ENCODE measurements at places on chromosomes 16 and 17.
A peak's percentile ranks its signal among the peaks of the same experiment; 100 is the strongest.

GRCh38 chr16:12094537-12095265 lies 118.2 kb downstream of the SNX29 start:
- no peak for DNase-seq

DNA sequence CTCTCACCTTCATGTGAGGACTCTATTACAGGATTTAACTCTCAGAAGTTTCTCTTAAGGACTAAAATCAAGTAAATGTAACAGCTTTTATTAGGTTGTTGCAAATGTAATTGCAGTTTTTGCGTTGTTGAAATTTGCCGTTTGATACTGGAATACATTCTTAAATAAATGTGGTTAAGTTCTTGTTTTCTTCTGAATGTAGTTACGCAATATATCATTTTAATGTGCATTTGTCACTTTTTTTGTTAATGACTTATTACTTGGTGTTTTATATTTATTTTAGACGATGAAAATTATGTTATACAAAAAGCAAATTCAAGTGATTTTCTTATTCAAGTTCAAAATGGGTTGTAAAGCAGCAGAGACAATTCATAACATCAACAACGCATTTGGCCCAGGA lies 76.3 kb downstream of the TTC19 start:
- DNase-seq = no peak

- no peak for DNase-seq
Observed at GRCh38 chr16:11329891-11330290, 15.4 kb upstream of the RMI2 start.

- DNase-seq = no peak
Observed at GRCh38 chr16:81480606-81481206, 36.1 kb downstream of the CMIP start.

DNA sequence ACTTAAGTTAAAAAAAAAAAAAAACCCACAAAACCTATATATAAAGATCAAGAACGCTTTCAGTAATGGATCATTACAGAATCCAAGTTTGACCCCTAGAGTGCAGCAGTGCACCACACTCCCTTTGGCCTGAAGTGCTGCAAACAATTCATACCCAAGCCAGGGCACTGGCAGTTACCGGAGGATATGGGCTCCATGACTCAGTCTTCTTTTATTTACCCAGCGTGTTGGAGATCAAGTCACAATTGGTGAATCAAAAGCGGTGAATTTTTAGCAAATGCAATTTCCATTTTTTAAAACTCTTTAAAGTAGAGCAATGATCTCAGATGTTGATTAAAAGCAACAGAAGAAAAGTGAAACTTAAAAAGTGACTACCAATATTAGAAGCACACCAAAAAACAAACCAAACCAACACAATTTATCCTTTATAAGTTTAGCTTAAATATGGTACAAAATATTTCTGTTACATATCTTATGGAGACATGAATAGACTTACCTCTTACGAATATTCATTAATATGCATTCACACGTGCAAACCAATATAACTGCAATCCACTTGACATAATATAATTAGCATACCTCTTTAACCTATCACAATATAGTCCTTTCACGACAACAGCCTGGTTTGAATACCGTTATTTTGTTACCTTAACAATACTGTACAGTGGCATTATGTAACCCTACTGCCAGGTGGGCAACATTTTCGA lies 46.3 kb downstream of the ZNF652 start:
- DNase-seq = peak; percentile 92

- DNase-seq = no peak
Observed at GRCh38 chr16:49658531-49658930, 197.4 kb downstream of the ZNF423 start.

- no peak for DNase-seq
Observed at GRCh38 chr16:83586461-83587200, 221.1 kb upstream of the HSBP1 start.

- no peak for DNase-seq
Observed at GRCh38 chr17:12547831-12548230, 117.9 kb upstream of the MYOCD start.

DNA sequence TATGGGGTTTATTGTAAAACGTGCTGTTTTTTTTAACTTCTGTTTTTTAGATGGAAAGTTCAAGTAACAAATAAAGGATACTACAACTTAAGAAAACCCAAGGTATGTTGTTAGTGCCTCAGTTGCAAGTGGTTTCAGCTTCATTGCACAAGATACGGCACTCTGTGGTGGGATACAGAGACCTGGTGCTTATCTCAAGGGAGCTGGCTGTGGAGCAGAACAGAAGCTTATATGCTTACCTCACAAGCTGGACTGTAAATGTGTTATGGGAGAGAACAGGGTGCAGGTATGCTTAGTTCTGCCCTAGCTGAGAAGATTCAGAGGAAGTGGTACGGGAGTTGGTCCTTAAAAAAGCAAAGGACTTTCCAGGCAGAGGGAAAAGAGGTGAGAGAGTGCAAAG lies 15.2 kb downstream of the DGKE start:
- DNase-seq = no peak

- DNase-seq = no peak
Observed at GRCh38 chr17:74840989-74841666, 18.6 kb downstream of the GRIN2C start.

- DNase-seq = no peak
Observed at GRCh38 chr16:8878523-8878911, 3.6 kb upstream of the LITAFD start.

GRCh38 chr16:87132361-87133014 lies 184.7 kb downstream of the C16orf95 start:
- DNase-seq = no peak

- DNase-seq = no peak
Observed at GRCh38 chr17:17816831-17817551, 19.8 kb downstream of the SREBF1 start.

- no peak for DNase-seq
Observed at GRCh38 chr17:52790359-52790955, 631.9 kb upstream of the CA10 start.

- no peak for DNase-seq
Observed at GRCh38 chr16:83105279-83106077, 478.7 kb downstream of the CDH13 start.

DNA sequence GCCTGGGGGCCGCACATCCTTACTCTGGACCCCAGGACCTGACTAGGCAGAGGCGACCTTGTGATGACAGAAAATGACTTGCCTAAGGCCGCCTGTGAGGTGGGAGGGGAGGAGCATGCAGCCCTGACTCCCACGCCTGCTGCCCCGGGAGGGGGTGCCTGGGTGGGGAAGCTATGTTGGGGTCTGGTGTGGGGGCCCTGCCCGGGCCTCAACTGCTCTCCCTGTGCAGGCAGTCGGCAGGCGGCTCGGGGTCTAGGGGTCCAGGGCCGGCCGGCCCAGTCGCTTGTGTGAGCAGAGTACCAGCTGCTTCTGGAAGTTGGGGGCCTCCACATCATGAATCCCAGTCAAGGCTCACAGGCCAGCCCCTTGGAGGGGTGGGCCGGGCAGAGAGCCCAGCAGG lies 48.1 kb downstream of the PRMT7 start:
- no peak for DNase-seq

- DNase-seq = no peak
Observed at GRCh38 chr16:49875806-49876715, 20.1 kb upstream of the ZNF423 start.

GRCh38 chr17:50270435-50271362 lies 3.6 kb upstream of the TMEM92 start:
- DNase-seq = no peak

GRCh38 chr16:67283826-67284555 lies 4.7 kb downstream of the PLEKHG4 start:
- DNase-seq = no peak

DNA sequence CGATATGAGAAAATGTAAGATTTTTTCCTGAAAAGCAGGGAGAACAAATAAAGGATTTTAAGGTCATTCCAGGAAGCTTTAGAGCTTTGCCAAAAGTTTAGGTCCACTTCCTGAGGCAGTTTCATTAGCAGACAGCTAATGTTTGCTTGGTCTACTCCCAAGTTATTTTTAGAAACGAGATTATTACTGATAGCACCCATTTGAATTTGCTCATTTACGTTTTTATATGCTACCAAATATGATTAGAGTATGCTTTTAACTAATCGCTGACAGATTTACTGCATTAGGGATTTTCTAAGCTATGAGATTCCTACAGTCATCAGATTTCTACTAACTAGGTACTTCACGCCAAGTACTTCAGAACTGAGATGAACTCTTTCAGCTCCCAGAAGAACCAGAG lies 98.1 kb downstream of the WNT3 start:
- DNase-seq = no peak

DNA sequence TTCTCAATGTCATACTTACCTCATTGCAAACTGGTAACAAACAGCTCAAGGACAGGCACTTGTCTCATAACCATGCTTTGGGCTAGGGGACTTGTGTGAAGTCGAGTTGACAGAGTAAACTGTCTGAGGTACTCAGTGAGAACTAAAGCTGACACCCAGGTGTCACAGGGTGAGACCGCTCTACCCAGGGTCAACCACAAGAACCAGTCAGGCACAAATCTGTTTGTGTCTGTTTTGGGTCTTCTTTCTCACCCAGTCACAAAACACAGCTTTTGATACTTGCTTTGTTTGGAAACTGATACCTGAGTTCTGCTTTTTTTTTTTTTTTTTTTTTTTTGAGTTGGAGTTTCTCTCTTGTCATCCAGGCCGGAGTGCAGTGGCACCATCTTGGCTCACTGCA lies 161.1 kb downstream of the STX8 start:
- no peak for DNase-seq

DNA sequence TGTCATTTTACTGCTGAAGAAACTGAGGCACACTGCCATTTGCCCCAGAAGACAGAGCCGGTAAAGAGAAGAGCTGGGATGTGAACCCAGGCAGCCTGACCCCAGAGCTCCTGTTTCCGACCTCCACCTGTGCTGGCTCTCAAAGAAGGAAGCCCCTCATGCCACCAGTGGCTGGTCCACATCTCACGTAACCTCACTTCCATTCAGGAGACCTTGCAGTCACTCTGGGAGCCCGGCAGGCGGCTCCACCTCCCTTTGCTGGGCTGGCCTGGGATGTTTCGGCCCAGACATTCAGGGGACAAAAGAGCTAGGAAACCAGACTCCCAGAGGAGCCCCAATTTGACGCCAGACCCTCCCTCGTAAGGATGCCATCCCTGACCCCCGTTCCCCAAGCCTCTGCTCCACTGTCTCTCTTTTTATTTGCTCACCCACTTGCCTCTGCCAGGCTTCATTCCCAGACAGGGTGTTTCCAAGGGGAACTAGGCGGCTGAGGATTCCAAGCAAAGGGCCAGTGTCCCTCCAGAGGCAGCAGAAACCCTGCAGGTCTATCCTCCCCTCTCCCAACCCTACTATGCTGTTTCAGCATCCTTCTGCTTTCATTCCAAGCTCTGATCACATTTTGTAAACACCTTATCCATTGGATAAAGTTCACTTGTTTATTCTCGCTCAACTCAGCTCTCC lies 2.8 kb downstream of the TAF1C start:
- peak; percentile 30 for DNase-seq

DNA sequence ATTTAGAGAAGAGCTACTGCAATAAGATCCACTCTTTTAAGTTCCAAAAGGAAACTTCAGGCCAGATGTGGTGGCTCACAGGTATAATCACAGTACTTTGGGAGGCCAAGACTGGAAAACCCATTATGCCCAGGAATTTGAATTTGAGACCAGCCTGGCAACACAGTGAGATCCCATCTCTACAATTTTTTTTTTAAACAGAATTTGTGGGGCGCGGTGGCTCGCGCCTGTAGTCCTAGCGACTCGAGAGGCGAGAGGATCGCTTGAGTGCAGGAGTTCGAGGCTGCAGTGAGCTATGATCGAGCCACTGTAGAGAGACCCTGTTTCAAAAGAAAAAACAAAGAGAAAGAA lies 793 bp downstream of the COG7 start:
- DNase-seq = no peak

DNA sequence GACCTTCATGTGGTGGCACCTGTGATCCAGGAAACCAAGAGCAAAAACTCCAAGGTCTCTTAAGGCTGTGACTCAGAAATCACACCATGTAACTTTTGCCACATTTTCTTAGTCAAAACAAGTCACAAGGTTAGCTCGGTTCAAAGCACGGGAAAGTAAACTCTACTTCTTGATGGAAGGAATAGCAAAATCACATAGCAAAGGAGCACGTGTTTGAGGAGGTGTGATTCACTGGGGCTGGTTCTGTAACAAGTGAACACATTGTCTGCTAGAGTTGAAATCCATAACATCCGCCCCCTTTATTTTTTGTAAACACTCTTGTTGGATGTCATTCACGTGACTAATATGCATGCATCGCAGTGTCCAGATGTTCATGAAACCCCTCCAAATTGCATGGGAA lies 415.0 kb upstream of the MAF start:
- no peak for DNase-seq

- no peak for DNase-seq
Observed at GRCh38 chr16:31438414-31438813, 4.2 kb downstream of the ZNF843 start.

DNA sequence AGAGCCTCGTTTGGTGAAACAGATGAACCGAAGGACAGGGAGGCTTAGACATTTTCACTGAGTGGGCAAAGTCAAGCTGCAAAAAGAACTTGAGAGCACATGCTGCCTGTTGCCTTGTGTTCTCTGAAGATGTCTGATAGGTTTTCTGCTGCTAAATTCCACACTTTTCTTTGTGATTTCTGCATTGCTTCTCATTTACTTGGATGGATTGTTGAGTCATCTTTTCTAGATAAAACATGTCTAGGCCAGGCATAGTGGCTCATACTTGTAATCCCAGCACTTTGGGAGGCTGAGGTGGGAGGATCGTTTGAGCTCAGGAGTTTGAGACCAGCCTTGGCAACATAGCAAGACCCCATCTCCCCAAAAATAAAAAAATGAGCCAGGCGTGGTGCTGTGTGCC lies 80.4 kb upstream of the CLEC18A start:
- DNase-seq = no peak

DNA sequence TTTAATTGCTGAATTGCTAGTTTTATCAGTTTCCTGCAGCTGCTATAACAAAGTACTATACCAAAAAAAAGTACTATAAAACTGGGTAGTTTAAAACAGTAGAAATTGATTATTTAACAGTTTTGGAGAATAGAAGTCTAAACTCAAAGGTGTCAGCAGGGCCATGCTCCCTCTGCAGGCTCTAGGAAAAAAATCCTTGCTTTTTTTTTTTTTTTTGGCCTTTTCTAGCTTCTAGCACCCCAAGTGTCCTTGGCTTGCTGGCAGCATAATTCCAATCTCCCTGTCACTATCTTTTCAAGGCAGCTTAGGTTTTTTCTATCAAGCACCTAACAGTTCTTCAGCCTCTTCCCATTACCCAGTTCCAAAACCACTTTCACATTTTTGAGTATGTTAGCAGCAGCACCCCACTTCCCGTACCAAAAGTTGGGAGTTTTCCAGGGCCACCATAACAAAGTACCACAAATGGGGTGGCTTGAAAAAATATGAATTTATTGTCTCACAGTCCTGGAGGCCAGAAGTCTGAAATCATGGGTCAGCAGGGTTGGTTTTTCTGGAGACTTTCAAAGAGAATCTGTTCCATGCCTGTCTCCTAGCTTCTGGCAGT lies 37.4 kb downstream of the BPTF start:
- peak; percentile 15 for DNase-seq

- DNase-seq = peak; percentile 100
Observed at GRCh38 chr17:81860756-81861568, 627 bp upstream of the P4HB start.
